NB4 (cell line): ENCODE measurements at places on chromosomes 4 and X.
A peak's percentile ranks its signal among the peaks of the same experiment; 100 is the strongest.

DNA sequence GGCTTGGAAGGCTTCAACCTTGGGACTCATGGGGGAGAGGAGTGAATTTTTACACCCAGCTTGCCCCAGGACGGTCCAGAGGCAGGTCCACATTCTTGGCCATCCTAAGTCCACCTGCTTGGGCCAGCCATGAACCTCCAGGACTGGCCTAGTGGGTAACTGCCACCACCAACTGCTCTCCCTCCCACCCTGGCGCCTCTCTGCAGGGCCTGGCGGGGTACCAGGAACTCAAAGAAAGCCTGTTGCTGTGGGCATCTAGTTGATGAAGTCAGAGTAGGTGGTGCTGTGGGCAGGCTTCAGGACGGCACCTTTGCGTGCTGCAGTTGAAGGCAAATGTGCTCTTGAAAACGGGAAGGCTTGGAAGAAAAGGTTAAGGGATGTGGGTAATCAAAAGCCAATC is 12.0 kb downstream of the BCOR start:
- no peak for DNase-seq

DNA sequence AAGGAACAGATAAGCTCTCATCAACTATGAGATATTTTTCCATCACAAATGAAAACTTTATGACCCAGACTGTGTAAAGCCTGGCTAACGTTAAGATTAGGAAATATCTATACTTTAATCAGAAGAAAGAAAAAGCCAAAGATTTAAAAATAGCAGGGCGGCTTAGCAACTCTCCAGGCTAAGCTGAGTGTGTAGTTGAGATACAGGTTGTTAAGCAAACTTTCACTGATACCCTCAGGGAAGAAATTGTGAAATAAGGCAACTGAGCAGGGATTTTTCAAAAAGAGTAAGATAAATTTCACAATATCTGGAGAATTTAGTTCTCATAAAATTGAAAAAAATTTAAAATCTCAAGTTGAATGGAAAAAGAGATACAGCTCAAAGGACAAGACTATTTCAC is 382.0 kb downstream of the RAPGEF2 start:
- DNase-seq, result no peak

DNA sequence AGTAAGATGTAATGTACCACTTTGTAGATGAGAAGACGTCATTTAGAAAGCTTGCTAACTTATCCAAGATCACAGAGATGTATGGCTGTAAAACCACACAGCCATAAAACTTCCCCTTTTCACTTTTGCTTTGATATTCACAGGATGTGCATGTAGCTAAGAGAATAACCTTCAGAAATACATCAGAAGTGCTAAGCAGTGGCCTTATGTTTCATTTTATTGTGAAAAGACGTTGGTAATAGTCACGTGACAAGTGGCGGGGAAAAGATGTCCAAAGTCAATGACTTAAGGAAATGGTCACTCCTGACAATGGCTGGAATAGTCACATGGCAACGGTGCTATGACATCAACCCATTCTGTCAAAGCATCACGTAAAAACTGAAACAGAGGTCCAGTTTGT is 12.9 kb upstream of the WDR17 start:
- peak; percentile 6 for DNase-seq

DNA sequence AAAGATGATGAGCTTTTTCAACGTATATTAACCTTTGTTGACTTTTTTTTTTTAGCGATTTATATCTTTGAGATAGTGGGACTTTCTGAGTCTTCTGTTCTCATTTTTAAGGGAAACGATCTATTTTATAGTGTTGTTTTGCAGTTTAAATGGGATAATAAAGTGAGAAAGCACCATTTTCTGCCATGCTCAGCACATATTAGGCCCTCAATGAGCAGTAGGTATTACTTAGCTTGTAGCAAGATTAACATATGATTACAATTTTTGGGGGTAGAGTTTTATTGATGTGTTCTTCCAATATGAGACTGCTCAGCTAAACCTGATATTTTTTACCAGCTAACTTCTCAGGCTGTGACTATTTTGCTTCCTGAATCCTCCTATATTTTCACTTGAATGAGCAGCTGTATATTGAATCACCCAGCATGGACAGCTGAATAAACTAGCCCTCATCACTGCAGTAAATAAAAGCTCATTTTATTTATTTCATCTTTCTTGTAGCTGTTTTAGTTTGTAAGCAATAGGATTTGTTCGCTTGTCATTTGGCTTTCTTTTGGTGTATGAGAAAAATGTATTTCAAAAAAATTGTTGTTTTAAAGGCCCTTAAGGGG is 43.7 kb downstream of the UGT8 start:
- no peak for DNase-seq

- DNase-seq, result peak; percentile 51
Measured at GRCh38 chr4:71009890-71010588, 16.6 kb downstream of the DCK start.

- peak; percentile 65 for DNase-seq
Measured at GRCh38 chrX:928606-929005, 283.8 kb downstream of the CRLF2 start.

DNA sequence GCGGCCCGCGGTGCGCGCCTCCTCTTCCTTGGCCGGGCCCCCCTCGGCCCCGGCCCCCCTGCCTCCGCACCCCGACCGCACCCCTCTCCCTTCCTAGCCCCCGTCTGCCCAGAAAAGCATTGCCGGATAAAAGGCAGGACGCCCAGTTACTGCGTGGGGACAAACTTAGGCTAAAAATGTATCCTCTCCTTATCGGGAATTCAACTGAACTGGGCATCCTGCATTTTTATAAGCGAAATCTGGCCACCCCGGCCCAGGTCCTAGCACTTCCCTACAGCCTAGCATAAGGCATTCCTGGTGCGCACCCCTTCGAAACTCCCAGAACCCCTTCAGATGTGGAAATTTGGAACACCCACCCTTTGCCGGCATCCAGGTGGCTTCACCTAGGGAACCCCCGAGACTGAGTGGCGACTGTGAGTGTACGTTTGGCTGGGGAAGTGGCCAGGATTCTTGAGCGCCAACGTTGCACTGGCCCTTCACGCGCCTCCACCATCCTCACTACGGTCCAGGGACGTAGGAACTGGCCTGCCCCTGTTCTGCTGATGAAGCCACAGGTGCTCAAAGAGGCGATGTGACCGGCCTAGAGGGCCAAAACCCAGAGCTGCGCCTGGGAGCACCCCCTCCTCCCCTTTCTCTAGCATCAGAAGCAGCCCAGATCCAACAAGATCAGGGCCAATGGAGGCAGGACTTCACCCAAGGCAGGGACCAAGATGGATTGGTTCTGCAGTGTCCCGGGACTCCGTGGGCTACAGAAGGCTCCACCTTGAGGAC is 5.7 kb upstream of the RNF4 start:
- no peak for DNase-seq

DNA sequence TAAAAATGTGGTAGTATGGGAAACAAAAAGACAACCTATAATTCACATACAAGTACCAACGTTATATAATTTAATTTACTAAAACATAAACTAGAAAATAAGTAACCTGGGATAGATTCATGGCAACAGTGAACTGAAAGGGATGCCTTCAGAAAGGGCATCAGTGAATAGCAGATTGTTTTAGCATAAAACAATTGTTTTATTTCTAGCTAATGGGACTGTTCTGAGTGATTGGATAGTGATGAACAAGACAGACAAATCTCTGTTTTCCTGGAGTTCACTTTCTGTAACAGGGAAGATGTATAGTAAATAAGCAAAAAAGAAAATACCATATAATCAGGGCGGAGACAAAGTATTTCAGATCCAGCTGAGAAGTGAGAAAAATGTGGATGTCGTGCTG is 379.1 kb upstream of the SPOCK3 start:
- DNase-seq, result no peak

DNA sequence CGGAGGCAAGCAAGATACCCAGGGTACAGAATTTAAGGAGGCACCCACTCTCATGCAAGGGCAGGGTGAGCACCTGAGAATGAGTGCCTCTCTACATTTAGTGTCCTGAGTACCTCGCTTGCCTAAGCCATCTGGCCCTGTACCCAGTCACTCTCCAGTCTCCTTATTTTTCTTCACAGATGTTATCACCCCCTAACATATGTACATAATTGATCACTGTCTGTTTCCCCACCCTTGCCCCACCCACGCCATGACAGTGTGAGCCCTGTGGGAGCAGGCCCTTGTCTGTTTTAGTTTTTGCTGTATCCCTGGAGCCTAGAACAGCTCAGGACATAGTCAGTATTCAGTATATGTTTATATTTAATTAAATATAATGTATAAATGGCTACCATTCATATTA is 113.6 kb downstream of the SPRY1 start:
- no peak for DNase-seq

GRCh38 chr4:85790582-85790981 is 315.6 kb downstream of the ARHGAP24 start:
- DNase-seq, result no peak

- no peak for DNase-seq
Measured at GRCh38 chrX:95893636-95894035, 791.0 kb upstream of the DIAPH2 start.

- no peak for DNase-seq
Measured at GRCh38 chr4:62320612-62321011, 1120.5 kb downstream of the ADGRL3 start.

DNA sequence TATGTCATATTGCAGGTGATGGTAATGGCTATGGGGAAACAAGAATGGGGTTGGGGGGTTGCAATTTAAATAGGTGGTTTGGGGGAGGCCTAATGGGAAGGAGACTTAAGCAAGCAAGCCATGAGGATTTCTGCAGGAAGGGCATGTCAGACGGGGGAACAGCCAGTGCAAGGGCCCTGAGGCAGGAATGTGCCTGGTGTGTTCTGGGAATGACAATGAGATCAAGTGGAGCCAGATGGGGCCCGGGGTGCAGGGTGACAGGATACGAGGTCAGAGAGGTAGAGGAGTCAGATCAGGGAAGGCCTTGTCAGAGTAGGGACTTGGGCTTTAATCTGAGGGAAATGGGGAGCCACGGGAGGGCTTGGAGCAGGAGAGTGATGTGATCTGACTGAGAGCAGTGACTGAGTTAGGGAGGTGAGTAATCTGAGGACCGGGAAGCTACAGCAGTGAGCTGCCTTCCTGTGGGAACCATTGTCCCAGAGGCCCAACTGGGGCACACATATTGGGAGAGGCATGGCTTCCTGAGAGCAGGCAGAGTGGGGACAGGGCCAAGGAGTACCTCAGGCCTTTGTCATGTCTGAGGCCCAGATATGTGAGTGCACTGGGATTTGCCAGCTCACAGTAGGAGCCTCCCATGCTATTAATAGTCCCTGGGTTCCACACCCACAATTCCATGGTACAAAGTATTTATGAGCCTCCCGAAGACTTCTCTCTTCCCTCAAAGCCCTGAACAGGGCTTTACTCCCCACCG is 139.8 kb downstream of the BCOR start:
- no peak for DNase-seq

GRCh38 chr4:123235431-123235830 is 161.2 kb upstream of the SPRY1 start:
- DNase-seq, result no peak
